Activated effector memory CD4-positive, alpha-beta T cell treated with anti-CD3 and anti-CD28 coated beads, Interleukin-2, amount 50 U/mL, for 16 hours (primary cell): ENCODE measurements at places on chromosomes 2 and 18.
A peak's percentile ranks its signal among the peaks of the same experiment; 100 is the strongest.

GRCh38 chr2:224039080-224039769 lies at the start of gene SERPINE2:
SERPINE2 (minus strand) TSS chr2:224039286; CDS start chr2:224001900, 37,386 bp downstream.
- DNase-seq, result peak; percentile 68

- peak; percentile 76 for DNase-seq
These were observed 70.3 kb upstream of the PSME4 start for GRCh38 chr2:54041135-54041534.

GRCh38 chr2:27290549-27290948 lies 8.3 kb downstream of the TRIM54 start:
- DNase-seq, result no peak

GRCh38 chr2:10964052-10964790 lies 52.5 kb downstream of the KCNF1 start:
- DNase-seq, result peak; percentile 16

GRCh38 chr2:191740759-191741158 lies 62.8 kb downstream of the NABP1 start:
- DNase-seq, result no peak

- peak; percentile 43 for DNase-seq
These were observed 3.5 kb downstream of the RHOB start for GRCh38 chr2:20450201-20450999.

GRCh38 chr2:48127612-48128191 lies 221.4 kb upstream of the FBXO11 start:
- no peak for DNase-seq

GRCh38 chr2:146814971-146815370 lies 1029.9 kb upstream of the ACVR2A start:
- DNase-seq, result no peak

GRCh38 chr2:230849633-230850357 lies 14.9 kb upstream of the ITM2C start:
- peak; percentile 92 for DNase-seq

GRCh38 chr2:138974651-138975050 lies 194.5 kb upstream of the NXPH2 start:
- no peak for DNase-seq

DNA sequence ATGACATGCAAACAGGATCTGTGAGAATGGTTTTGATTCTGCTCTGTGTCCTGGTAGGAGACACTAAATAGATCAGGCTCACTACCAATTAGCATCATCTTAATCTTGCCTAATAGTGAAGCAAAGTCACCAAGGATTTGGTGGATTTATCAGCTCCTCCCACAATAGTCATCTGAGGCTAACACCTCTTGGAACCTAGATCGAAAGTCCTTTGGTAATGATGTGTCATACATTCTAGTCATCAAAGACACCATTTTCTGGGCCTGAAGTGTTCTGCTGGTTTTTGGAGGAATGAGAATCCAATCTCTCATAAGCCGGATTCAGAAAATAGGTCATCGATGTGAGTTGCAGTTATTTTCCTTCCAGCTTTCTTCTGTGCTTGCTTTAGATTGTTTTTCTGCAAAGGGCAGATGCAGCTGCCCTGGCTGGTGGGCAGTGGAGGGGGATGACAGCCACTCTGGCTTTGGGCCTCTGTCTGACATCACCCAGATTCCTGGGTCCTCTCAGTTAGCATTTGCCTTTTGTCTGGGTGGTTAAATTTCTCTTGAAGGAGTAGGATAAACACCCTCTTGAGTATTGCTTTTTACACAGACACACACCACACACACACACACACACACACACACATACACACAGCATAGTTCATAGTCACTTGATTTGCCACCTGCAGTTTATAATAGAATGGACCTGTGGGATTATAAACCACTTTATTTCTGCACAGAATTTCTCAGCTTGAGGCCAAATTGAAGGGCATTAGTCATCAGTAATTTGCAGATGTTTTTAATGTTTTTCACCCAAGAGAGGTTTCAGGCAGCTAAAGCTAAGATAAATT lies at the start of gene MYO3B:
Gene MYO3B (plus strand): TSS at position 198 of the 832 bp plus-strand sequence. CDS start 141 bp downstream, at position 339.
- DNase-seq, result no peak

DNA sequence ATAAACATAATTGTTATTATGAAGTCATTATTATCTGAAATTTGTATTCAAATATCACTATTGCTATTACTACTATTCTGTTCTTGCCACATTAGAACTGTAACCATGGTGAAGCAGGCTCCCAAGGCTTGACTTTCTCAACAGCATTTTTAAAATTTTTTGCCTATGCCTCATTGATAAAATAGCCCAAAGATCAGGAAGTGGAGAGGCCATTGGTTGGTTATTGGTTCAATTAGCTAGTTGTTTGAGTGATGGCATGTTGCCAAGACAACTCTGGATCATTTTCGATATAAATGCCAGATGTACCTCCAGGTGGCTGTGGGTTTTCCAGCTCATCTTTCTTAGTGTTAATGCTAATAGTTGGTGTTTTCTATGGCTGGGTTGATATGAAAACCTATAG lies 513.5 kb downstream of the TRIB2 start:
- no peak for DNase-seq
